ENCODE measurements at places on chromosomes 3 and 15. TPM values are rescaled to one million over a fixed set of nuclear protein-coding genes. Genes with fewer than 3 reads are reported as not detected.
A peak's percentile ranks its signal among the peaks of the same experiment; 100 is the strongest.

DNA sequence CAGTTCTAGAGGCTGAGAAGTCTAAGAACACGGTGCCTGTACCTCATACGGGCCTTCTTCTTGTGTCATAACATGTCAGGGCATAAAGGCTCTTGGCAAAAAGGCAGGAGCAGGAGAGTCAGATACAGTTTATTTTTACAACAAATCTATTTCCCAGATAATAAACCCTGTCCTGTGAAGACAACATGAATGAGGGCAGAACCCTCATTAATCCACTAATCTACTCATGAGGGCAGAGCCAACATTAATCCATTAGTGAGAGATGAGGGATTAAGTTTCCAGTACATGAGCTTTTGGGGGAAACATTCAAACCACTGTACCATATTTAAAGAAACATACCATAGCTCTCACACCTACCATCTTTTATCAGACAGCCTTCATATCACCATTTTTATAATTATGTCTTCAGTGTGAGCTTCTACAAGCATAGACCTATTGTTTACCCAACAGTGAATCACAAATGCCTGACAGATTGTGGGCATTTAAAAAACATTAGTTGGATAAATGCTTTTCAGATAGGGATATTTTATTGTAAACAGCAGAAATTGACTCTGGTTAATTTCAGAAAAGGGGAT is 645.8 kb downstream of the GRM7 start:
- H3K4me1 ChIP-seq = peaks cover 17% of the 10 kb centered on the region
- H3K4me3 ChIP-seq = no peak overlapping the region
- H3K36me3 ChIP-seq = no peaks in the 10 kb centered on the region
- DNase-seq = no peak
- no peaks in the 10 kb centered on the region for H3K27me3 ChIP-seq

GRCh38 chr3:163914567-163914966 is 1163.7 kb downstream of the SI start:
- no peak for DNase-seq
- H3K4me3 ChIP-seq = no peak overlapping the region
- no peaks in the 10 kb centered on the region for H3K4me1 ChIP-seq
- H3K27me3 ChIP-seq = no peaks in the 10 kb centered on the region
- no peaks in the 10 kb centered on the region for H3K36me3 ChIP-seq
- no peak overlapping the region for H3K27ac ChIP-seq

- peak; percentile 95 for DNase-seq
- H3K36me3 ChIP-seq = peaks cover 6% of the 10 kb centered on the region
- H3K27ac ChIP-seq = peak overlapping the region; percentile 99
These were observed 9.5 kb downstream of the TYRO3 start for GRCh38 chr15:41568350-41569017.

DNA sequence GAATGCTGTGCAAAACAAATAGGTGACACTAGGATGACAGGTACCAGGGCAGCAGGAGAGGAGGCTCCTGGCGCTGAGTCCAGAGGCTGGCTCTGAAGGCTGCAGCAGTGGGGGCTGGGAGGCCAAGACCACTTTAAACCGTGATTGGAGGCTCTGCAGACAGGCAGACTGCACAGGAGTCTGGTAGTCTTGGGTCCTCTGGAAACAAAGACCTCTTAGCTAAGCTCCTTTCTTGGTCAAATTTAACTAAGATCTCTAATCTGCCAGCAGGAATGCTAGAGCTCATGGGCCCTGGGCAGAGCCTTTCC is 4.4 kb upstream of the MUSTN1 start:
- no peak overlapping the region for H3K27ac ChIP-seq
- no peaks in the 10 kb centered on the region for H3K27me3 ChIP-seq
- H3K4me1 ChIP-seq = peaks cover 30% of the 10 kb centered on the region

GRCh38 chr3:186617036-186617946 is 4.4 kb downstream of the AHSG start:
- no peak overlapping the region for H3K4me3 ChIP-seq
- no peaks in the 10 kb centered on the region for H3K36me3 ChIP-seq
- peaks cover 24% of the 10 kb centered on the region for H3K27me3 ChIP-seq
- no peak overlapping the region for H3K27ac ChIP-seq
- H3K4me1 ChIP-seq = no peaks in the 10 kb centered on the region
- peak; percentile 86 for DNase-seq

DNA sequence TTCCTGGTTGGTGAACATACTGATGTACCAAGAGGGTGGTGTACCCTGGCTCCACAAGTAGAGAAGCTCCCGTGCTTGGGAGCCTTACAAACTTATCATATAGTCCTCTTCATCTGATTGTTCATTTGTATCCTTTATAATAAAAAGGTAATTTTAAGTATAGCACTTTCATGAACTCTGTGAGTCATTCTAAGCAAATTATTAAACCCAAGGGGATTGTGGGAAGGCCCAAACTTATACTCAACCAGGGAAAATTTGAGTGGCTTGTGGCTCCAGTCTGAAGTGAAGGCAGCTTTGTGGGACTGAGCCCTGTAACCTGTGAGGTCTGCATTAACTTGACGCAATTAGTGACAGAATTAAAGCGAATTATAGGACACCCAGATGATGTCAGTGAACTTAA is 29.0 kb downstream of the TTBK2 start:
- H3K27ac ChIP-seq = no peak overlapping the region
- H3K36me3 ChIP-seq = peaks cover 6% of the 10 kb centered on the region
- H3K27me3 ChIP-seq = no peaks in the 10 kb centered on the region
- no peaks in the 10 kb centered on the region for H3K4me1 ChIP-seq
- no peak overlapping the region for H3K4me3 ChIP-seq

GRCh38 chr15:80399508-80399907 is 4.7 kb upstream of the ARNT2 start:
- peaks cover 5% of the 10 kb centered on the region for H3K4me1 ChIP-seq
- no peak overlapping the region for H3K27ac ChIP-seq
- peaks cover 9% of the 10 kb centered on the region for H3K27me3 ChIP-seq
- H3K4me3 ChIP-seq = no peak overlapping the region
- no peak for DNase-seq

GRCh38 chr15:53559364-53560277 is 199.8 kb downstream of the WDR72 start:
- H3K27me3 ChIP-seq = no peaks in the 10 kb centered on the region
- DNase-seq = no peak
- H3K4me3 ChIP-seq = no peak overlapping the region
- H3K36me3 ChIP-seq = no peaks in the 10 kb centered on the region
- no peak overlapping the region for H3K27ac ChIP-seq

- peaks cover 7% of the 10 kb centered on the region for H3K4me1 ChIP-seq
- no peak overlapping the region for H3K27ac ChIP-seq
- H3K27me3 ChIP-seq = no peaks in the 10 kb centered on the region
These were observed 2.8 kb upstream of the PAK2 start for GRCh38 chr3:196736670-196737374.

GRCh38 chr3:158859362-158859761 is 57.5 kb downstream of the MFSD1 start:
- no peaks in the 10 kb centered on the region for H3K4me1 ChIP-seq
- H3K27ac ChIP-seq = no peak overlapping the region
- no peak for DNase-seq
- H3K27me3 ChIP-seq = no peaks in the 10 kb centered on the region
- no peaks in the 10 kb centered on the region for H3K36me3 ChIP-seq

GRCh38 chr3:144770915-144771351 is 799.3 kb downstream of the DIPK2A start:
- no peaks in the 10 kb centered on the region for H3K27me3 ChIP-seq
- no peak overlapping the region for H3K4me3 ChIP-seq
- H3K27ac ChIP-seq = no peak overlapping the region
- DNase-seq = peak; percentile 41
- no peaks in the 10 kb centered on the region for H3K4me1 ChIP-seq

DNA sequence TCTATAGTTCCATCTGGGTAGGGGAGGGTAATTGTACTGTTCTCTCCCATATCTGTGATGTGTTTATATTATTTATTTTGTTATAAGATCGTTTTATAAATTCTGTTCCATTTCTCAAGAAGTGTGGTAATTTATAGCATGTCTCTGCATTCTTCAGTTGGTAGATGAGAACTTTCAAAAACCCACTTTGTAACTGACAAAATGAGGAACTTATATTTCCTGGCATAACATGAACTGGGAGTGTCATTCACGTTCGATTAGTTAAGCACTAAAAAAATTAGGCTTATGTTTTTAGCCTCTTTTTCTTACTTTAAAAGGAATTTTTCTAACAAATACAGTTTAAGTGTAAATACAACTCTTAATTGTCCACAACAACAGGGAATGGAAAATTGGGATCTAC is 230.8 kb downstream of the CGGBP1 start:
- no peaks in the 10 kb centered on the region for H3K4me1 ChIP-seq
- H3K27me3 ChIP-seq = no peaks in the 10 kb centered on the region
- no peak for DNase-seq

The ZNF774 gene
- 1.9 TPM for total RNA-seq

The EXD1 gene
- 0.41 TPM for total RNA-seq

The TMEM207 gene
- total RNA-seq = not detected

The LACTB gene
- 4.4 TPM for total RNA-seq

The MOBP gene
- total RNA-seq = not detected

The GRK7 gene
- total RNA-seq = not detected
